ENCODE measurements at places on chromosomes 5 and 9.

DNA sequence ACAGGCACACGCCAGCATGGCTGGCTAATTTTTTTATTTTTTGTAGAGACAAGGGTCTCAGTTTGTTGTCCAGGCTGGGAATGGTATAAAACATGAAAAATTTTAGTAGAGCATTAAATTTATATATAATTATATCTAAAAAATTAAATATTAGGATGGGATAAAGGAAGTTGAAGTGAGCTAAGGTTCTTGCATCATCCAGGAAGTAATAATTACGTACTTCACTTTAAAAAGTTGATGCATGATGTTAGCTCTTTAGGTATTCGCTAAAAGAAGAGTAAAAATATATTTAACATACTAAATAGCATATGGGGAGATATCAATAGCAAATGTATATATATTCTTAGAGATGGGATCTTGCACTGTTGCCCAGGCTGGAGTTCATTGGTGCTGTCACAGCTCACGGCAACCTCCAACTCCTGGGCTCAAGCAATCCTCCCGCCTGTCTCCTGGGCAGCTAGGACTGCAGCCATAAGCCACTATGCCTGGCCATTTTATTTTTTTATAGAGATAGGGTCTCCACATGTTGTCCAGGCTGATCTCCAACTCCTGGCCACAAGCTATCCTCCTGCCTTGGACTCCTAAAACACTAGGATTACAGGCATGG is 12.3 kb downstream of the DCAF10 start:
- DNase-seq = no peak

- no peak for DNase-seq
Observed at GRCh38 chr5:31983851-31984250, 190.3 kb downstream of the GOLPH3 start.

- peak; percentile 93 for DNase-seq
Observed at GRCh38 chr5:107469485-107470294, 201.0 kb downstream of the EFNA5 start.

- DNase-seq = no peak
Observed at GRCh38 chr5:132093271-132093670, 19.7 kb downstream of the CSF2 start.

- DNase-seq = peak; percentile 14
Observed at GRCh38 chr9:109063760-109064159, 50.5 kb upstream of the CTNNAL1 start.

DNA sequence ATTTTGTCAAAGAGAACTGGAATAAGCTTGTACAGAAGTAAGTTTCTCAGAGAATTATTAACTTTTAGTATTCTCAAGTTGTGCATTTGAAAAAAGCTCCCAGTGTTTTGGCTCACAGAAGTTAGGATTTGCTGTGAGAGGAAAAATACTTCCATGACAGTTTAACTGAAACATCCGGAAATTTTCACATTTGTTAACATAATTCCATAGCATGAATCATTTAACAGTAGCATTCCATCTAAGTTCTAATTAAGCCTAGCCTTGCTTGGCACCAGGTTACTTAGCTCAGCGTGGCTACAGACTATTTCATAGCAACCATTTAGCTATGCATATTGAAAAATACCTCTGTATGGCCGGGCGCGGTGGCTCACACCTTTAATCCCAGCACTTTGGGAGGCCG is 90.8 kb downstream of the LNPEP start:
- DNase-seq = no peak

DNA sequence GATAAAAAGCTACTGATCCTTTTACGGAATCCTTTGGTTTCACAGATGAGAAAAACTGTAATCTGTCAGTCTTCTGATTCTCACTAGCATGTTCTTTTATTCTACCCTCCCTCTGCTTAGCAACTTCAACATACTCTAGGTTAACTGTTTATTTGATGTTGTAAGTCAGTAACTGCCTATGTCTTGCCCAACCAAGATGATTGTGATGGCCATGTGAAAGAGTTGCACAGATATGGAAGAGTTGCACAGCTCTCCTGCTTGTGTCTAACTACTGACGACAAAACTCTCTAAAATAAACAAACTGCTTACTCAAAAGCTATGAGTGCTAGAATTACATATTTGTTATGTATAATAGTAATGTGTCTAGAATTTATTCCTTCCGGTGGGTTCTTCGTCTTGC is 227.3 kb upstream of the DAB2 start:
- DNase-seq = no peak

GRCh38 chr5:142819292-142819691 is 49.1 kb downstream of the ARHGAP26 start:
- no peak for DNase-seq

DNA sequence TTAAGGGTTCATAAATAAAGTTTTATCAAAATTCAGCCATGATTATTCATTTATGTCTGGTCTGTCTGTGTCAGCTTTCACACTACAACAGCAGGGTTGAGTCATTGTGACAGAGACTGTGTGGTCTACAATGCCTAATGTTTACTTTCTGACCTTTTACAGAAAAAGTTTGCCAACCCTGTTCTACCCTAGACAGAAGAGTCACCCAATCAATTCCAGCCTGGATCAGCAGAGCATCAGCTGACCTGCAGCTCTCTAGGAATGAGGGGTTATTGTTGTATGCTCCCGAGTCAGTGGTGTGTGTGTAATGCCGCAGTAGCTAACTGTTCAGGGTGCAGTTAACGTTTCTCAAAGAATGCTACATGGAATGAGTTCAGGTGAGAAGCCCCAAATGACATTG is 87.3 kb downstream of the HRH2 start:
- no peak for DNase-seq

GRCh38 chr9:83526901-83527300 is 11.3 kb downstream of the FRMD3 start:
- no peak for DNase-seq

DNA sequence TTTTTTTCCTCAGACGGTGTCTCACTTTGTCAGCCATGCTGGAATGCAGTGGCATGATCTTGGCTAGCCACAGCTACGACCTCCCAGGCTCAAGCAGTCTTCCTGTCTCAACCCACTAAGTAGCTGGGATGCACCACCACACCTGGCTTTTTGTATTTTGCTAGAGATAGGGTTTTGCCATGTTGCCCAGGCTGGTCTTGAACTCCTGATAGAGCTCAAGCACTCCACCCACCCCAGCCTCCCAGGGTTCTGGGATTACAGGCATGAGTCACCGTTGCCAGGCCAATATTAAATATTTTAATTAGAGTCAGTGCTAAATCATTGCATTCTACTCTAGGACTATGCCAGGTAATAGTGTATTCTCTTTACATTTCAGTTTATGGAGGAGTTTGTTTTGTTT is 41.5 kb downstream of the UBE2R2 start:
- no peak for DNase-seq

DNA sequence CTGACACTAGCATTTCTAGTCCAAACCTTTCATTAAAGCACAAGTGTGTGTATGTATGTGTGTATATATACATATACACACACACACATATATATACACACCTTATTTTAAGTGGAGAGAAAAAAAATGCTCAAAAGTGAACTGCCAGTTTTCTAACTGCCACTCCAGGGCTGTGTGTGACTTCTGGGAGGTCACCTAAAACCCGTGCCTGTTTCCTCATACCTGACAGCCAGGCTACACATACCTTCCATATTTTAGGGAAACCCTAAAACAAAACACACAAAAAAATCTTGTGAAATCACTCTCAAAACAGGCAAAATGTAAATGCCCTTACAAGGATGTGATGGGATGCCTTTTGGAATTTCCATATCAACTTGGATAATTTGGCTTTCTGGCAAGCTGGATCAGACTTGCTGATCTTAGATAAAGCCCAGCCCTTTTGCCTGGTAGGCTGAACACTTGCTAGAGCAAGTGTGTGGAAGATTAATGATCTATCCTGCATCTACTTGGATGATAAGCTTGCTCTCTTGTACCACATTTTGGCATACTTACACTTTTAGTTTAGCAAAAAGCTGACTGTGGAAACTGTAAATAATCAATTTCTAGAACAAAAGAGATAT is 127.8 kb downstream of the GNAQ start:
- DNase-seq = no peak

DNA sequence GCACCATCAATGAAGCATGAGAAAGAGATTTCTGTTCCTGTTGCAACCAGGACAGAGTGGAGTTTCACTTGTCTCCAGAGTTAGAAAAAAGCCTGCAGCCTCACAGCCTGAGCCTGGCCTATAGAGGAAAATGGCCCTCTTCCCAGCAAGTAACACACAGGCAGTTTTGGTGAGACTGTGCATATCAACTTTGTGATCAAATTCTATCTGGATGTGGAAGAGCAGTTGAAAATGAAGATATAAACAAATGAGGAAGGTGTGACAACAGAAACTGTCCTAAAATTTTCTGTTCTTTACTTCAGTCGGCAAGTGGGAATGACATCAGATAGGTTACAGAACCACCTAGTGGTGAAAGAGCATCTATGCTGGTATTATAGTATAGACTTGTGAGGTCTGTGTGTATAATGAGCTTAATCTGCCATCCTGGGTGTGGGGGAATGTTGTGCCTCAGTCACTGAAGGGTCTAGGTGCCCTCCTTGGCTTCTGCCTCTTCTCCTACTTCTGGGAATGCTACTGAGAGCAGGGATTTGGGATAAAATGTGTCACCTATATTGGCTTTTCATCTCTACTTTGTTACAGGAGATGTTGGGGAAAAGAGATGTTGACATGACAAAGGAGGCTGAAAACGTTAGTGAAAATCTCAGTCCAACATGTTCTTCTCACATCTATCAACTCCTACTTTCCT is 28.2 kb downstream of the YIPF5 start:
- peak; percentile 45 for DNase-seq

DNA sequence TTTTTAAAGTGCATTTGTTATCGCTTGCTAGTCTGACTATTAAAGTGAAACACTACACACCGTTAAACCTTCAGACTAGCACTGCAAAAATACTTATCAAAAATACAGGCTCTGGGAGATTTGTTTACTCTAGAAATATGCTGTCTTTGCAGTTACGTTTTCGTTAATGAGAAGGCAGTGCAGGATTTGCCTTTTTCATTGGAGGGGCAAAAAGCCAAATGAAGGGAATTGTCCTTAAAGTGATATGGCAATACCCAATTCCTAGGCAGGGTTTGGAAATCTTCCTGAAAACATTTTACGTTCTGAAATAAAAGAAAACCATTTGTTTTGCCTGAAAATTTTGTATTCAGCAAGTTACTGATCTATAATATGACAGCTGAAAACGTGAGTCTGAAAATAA is 1800.2 kb downstream of the MAT2B start:
- DNase-seq = no peak

- peak; percentile 8 for DNase-seq
Observed at GRCh38 chr9:6667633-6668280, 22.2 kb upstream of the GLDC start.

GRCh38 chr9:8825585-8826147 is 1026.1 kb upstream of the DMAC1 start:
- DNase-seq = no peak

- DNase-seq = peak; percentile 52
Observed at GRCh38 chr9:116278326-116278725, 124.7 kb downstream of the PAPPA start.
